ENCODE measurements at places on chromosomes 11 and 22. TPM values are rescaled to one million over a fixed set of nuclear protein-coding genes. Genes with fewer than 3 reads are reported as not detected.

Gene DTX4
- total RNA-seq, result 129 TPM

Gene OR56B1
- total RNA-seq, result not detected

Gene OR2D2
- total RNA-seq, result 0.44 TPM

Gene MRGPRX3
- not detected for total RNA-seq

Gene CRYAB
- total RNA-seq, result not detected

Gene TSPAN32
- total RNA-seq, result not detected

Gene SCGB1A1
- total RNA-seq, result not detected

Gene C11orf86
- not detected for total RNA-seq

Gene SYT7
- 4.1 TPM for total RNA-seq

Gene ALG12
- total RNA-seq, result 21.2 TPM

Gene BARX2
- not detected for total RNA-seq

Gene GRM5
- 0.45 TPM for total RNA-seq

Gene TEX12
- total RNA-seq, result not detected

Gene NDUFS3
- total RNA-seq, result 172 TPM

Gene MGAT3
- 20.3 TPM for total RNA-seq

Gene NXPE1
- not detected for total RNA-seq

Gene KCNJ1
- not detected for total RNA-seq

Gene IL18
- not detected for total RNA-seq

Gene ESAM
- total RNA-seq, result 1.1 TPM

Gene CCDC188
- total RNA-seq, result 8.6 TPM

Gene OR52I2
- total RNA-seq, result not detected

Gene RBMXL2
- total RNA-seq, result 0.20 TPM

Gene CWF19L2
- 14.8 TPM for total RNA-seq

Gene OVOL1
- not detected for total RNA-seq

Gene ALX4
- total RNA-seq, result 0.05 TPM

Gene KRTAP5-1
- total RNA-seq, result not detected

Gene FXYD2
- 0.26 TPM for total RNA-seq

Gene SAA4
- not detected for total RNA-seq

Gene CXCR5
- total RNA-seq, result not detected

Gene CDC42BPG
- 3.0 TPM for total RNA-seq

Gene MMP11
- 10.8 TPM for total RNA-seq

Gene KLHDC7B
- total RNA-seq, result 0.05 TPM

Gene OR56A4
- 0.26 TPM for total RNA-seq

Gene TENM4
- total RNA-seq, result 38.1 TPM

Gene ACR
- not detected for total RNA-seq
